ENCODE measurements at places on chromosomes 6 and 20.

GRCh38 chr6:72788188-72788587, 166.3 kb downstream of the KCNQ5 start:
- no peak for DNase-seq

DNA sequence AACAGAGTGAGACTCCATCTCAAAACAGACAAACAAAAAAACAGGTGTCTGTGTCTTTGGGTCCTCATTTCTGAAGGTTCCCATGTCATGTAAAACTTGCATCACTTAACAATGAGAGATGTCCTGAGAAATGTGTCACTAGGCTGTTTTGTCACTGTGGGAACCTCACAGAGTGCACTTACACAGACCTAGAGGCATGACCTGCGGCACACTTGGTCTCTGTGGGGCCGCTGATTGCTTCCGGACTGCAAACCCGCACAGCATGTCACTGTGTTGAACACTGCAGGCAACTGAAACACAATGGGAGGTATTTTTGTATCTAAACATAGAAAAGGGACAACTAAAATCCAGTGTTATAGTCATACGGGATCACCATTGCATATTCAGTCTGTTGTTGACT, 42.3 kb upstream of the TMEM181 start:
- DNase-seq, result no peak

GRCh38 chr6:4940416-4940815, 63.4 kb downstream of the RPP40 start:
- no peak for DNase-seq

DNA sequence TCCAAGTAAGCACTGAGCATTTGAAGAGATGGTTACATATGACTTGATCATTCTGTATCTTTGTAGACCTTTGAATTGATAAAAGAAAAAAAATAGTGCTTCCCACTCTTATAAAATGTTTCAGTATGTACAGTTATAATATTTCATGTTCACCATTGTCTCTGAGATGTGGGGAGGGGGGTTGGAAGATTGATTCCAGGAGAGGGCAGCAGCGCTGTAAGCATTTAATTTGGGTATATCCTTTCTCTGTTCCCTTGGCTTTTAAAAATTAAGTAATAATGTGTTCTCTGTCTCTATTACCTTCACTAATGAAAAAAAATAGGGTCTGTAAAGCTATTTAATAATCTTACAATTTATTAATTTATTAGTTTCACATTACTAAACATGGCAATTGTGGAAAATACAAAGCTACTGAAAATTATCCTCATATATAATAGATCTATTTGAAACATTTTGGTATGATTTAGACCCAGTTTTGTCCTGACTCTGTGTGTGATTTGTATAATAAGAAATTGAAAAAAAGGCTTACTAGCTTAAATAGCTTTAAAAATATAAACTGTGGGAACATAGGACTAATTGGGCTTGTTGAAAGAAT, 341.2 kb downstream of the CDKAL1 start:
- no peak for DNase-seq

GRCh38 chr20:62346398-62347150, 20.5 kb downstream of the LAMA5 start:
- no peak for DNase-seq

- no peak for DNase-seq
Measured at GRCh38 chr20:10531848-10532247, 96.7 kb downstream of the SLX4IP start.

GRCh38 chr20:32440758-32441078, 82.6 kb downstream of the ASXL1 start:
- DNase-seq, result no peak

DNA sequence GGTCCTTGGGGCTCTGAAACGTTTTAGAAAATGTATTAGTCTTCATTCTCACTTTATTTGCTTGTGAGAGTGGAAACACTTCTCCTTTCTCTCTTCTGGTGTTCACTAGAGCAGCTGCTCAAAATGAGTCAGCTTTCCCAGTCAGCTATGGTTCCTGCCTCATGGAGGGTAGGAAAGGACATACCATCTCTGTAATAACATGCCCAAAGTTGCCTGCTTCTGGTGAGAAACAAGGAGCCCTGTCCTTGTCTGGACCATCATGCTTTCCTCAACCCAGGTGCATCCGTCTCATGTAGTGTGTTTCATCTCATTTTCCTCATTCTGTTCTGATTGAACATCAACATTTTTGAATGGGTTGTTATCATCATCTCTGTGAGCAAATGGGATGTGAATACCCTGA, 17.1 kb upstream of the TINAG start:
- no peak for DNase-seq

DNA sequence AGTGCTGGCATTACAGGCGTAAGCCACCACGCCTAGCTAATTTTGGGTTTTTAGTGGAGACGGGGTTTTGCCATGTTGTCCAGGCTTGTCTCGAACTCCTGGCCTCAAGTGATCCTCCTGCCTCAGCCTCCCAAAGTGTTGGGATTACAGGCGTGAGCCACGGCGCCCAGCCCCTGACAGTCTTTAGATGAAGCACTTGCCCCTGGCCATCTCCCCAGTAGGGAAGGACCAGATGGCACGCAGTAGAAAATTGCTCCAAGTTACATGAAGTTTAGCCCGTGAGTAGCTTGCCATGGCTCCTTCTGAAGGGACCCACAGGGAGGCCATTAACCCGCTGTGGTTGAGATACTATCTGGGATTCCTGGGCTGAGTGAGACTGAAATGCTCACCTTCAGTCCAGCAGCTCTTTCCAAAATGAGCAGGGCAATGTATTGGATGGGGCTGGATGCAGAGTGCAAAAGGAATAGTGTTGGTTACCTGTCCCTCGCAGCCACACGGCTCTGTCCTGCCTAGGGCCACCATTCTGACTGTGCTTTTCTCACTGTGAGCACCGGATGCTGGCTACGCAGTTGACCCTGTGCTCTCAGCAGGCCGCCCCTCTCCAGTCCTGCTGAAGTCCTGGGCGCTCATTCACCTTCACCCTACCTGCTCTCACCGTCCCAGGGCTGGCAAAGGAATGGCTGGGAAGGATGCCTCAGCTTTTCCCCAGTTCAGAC, 66.9 kb downstream of the EFCAB8 start:
- no peak for DNase-seq

- DNase-seq, result no peak
Measured at GRCh38 chr6:158536891-158537798, 22.7 kb upstream of the TMEM181 start.

- DNase-seq, result no peak
Measured at GRCh38 chr6:125868252-125868651, 77.5 kb downstream of the NCOA7 start.

- DNase-seq, result peak; percentile 35
Measured at GRCh38 chr6:24431045-24431451, 28.3 kb downstream of the MRS2 start.

DNA sequence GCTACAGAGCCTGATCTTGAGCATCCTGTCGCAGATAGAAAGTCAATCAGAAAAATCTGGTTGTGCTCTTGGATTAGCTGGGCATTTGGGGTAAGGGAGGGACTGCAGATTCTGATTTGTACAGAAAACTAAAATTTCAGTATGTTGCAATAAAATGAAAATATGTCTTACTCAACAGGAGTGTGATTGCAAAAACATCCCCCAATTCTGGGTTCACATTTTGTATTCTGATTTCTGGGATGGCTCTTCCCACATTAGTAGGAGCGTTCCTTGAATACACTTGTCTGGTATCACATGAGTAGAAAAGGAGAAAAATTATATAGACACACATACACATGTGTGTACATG, 40.5 kb downstream of the PANK2 start:
- DNase-seq, result no peak

DNA sequence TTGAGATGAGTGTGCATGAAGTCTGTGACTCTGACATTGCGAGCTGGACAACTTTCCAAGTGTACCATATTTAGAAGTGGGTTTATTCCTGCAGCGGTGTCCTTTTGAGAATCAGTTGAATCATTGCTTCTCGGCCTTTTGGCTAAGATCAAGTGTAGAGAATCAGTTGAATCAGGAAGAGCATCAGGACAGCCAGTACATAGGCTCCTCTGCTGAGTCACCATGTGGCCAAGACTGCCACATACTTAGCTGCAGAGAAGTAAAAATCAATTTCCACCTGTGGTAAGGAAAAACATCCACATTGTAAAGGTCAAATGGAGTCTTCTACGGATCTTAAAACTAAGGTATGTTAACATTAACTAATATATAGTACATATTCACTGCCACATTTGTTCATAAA, 428.4 kb upstream of the MARCKS start:
- no peak for DNase-seq

DNA sequence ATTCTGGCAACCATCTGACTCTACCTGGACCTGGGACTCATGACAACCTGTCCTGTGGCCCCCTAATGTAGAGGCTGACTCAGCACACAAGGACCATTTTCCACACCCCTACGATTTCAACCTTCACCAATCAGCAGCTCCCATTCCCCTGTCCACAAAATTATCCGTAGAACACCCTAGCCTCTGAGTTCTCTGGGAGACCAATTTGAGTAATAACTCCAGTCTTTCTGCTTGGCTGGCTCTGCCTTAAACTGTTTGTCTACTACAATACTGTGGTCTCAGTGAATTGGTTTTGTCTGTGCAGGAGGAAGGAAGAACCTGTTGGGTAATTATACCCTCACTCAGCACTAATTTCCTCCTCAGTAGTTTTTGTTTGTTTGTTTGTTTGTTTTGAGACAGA, 99.3 kb upstream of the MRPS10 start:
- DNase-seq, result no peak

DNA sequence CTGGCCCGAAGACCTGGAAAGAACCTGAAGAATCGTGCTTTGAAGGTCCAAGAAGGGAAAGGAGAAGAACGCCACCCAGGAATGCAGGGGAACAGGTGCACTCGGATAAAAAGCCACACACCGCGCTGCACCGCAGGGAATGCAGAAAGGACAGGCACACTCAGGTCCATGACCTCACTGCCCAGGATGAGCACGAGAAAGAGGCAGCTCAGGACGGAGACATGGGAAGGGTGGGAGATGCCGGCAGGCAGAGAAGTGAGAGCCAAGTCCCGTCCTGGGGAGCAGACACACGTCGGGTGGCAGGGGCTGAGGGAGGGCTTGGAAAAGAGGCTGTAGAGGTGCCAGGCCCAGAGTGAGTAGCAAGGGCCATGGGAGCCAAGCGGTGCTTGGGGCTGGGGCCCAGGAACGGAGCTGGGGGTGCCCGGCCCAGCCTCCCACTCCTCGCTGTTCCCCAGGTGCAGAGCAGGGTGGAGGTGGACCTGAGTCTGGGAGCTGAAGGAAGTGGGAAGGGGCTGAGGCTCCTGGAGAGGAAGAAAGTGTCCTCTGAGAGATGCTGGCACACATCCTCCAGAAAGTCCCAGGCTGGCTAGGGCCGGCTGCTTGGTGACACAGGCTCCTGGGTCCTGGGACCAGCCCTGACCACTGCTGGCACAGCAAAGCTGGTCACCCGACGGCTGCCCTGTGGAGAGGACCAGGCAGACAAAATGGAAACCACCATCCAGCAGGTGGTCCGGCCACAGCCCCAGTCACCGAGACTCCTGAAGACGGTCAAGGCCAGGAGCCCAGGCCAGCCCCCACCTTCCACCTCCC, 91.3 kb downstream of the PSMB1 start:
- no peak for DNase-seq

DNA sequence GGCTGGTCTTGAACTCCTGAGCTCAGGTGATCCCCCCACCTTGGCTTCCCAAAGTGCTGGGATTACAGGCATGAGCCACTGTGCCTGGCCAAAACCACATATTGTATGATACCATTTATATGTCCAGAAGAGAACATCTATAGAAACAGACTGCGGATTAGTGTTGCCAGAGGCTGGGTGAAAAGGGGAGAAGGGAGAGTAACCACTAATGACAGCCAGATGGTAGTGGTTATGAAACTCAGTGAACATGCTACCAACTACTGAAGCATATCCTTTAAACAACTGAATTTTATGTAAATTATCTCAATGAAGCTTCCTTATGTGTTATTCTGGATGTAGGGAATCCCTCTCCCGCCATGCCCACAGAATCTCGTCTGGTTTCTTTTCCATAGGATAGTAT, 15.7 kb downstream of the SLC23A2 start:
- no peak for DNase-seq

- DNase-seq, result no peak
Measured at GRCh38 chr20:63976980-63977738, 2.3 kb downstream of the SAMD10 start.

- no peak for DNase-seq
Measured at GRCh38 chr6:136969433-136969832, 47.3 kb downstream of the SLC35D3 start.

DNA sequence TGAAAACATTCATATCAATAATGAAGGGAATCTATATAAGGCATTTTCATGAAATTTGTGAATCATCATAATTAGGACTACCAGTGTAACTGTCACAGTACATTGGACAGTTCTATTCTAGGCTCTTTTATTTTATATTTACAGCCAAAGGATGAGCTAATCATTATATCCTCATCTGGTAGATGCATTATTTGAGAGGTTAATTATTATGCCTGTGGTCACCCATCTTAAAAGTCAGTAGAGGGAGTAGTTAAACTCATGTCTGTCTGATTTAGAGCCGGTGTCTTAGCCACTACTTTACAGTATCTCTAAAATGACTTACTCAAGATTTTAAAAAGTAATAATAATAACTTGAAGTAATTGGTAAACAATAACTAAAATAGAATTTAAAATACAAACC, 899.3 kb upstream of the MAP3K7 start:
- DNase-seq, result no peak

DNA sequence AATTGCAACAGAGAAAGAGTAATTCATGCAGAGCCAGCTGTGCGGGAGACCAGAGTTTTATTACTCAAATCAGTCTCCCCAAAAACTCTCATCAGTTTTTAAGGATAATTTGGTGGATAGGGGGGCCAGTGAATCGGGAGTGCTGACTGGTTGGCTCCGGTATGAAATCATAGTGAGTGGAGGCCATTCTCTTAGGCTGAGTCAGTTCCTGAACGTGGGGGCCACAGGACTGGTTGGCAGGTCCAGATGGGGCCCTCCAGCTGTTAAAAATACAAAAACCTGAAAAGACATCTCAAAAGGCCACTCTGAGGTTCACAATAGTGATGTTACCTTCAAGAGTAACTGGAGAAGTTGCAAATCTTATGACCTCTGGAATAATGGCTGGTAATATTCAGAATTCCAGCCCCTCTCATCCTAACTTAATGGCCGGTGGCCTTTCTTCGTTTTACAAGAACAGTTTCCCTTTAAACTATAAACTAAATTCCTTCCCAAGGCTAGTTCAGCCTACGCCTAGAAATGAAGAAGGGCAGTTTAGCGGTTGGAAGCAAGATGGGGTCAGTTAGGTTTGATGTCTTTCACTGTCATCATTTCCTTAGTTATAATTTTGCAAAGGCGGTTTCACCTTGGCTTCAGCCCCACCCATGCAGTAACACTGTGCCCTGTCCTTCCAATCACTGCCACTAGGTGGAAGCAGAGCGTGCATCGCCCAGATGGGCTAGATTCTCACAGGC, 6.8 kb upstream of the MICA start:
- DNase-seq, result peak; percentile 91

- no peak for DNase-seq
Measured at GRCh38 chr6:21180155-21180554, 413.4 kb upstream of the SOX4 start.

DNA sequence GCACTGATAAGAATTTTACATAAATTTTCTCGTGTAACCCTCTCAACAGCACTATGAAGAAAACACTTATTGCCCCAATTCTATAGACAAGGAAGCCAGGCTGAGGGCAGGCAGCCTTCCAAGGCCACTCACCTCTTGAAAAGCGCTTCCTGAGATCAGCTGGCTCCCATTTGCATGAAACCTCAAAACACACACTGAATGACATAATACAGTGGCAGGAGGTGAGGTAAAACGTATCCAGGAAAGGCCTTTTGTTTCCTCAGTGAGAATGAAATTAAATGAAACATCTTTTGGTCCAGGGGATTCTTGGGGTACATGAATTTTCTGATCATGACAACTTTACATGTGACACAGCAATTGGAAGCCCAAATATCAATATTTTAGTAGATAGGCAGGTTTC, 112.5 kb downstream of the WDR27 start:
- DNase-seq, result peak; percentile 15

GRCh38 chr6:33704215-33705066, 7.1 kb downstream of the UQCC2 start:
- DNase-seq, result no peak

All from CD4-positive, alpha-beta T cell treated with Interleukin-15 for 4 hours (primary cell).